RPMI7951 (cell line): ENCODE measurements at places on chromosomes 4 and X.
A peak's percentile ranks its signal among the peaks of the same experiment; 100 is the strongest.

DNA sequence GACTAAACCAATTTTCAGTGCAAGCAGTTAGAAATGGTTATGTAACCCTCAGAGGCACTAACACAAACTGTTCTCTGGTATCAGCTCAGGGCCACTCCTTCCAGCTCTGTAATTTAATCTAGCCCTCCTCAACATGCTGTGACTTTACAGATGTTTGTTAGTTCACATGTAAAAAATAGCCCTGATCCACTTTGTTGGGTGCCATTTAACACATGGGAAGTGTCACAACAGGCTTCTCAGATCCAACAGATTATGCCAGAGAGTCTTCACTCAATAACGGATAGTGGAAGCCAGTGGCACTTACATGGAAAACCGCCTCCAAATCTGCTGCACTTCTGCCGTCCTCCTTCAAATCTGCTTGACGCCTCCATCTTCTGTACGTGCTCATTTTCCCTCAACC lies 51.6 kb downstream of the ATP8A1 start:
- no peak for DNase-seq

GRCh38 chr4:79652232-79652631 lies 244.2 kb upstream of the GK2 start:
- no peak for DNase-seq

GRCh38 chr4:9923195-9923812 lies 98.0 kb downstream of the SLC2A9 start:
- DNase-seq, result no peak

DNA sequence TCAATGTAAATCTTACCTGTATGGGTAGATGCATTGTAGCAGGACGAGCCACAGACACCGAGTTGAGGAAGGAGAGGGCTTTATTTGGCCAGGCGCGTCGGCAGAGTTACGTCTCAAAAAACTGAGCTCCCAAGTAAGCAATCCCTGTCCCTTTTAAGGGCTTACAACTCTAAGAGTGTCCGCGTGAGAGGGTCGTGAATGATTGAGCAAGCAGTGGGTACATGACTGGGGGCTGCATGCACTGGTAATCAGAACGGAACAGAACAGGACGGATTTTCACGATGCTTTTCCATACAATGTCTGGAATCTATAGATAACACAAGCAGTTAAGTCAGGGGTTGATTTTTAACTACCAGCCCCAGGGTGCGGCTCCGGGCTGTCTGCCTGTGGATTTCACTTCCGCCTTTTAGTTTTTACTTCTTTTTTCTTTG lies 524.9 kb upstream of the HTR2C start:
- DNase-seq, result no peak

DNA sequence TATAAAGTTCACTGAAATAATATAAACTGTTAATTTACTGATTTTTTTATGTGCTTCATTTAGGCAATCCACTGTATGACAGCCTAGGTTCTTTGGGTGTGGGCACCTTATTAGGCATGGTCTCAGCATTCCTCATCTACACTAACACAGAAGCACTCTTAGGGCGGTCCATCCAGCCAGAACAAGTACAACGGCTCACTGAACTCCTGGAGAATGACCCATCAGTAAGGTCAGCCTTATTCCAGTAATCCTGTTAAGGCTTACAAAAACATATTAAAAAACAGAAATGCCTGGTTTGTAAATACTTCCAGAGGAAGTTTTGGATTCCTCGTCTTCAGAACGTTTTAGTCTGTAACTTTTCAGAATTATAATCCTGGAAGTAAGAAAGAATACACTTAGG lies 80.1 kb downstream of the SLC30A9 start:
- no peak for DNase-seq

- DNase-seq, result peak; percentile 60
These were observed 92.7 kb downstream of the AR start for GRCh38 chrX:67636532-67636931.

DNA sequence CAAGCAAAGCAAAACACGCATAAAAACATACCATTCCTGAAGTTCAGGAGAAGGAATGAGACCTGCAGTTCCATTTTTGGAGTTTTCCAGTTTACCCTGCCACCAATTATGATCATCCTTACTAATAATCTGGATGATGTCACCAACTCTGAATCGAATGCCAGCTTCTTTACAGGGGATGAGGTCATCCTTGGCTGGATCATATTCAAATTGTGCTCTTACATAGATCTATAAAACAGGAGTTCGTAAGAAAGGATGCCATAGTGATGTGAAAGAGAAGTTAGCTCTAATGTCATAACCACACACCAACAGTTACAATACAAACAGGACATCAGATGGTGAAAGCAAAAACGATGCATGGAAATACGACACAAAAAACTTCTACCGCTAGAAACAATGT lies 106.5 kb downstream of the NYX start:
- DNase-seq, result no peak

DNA sequence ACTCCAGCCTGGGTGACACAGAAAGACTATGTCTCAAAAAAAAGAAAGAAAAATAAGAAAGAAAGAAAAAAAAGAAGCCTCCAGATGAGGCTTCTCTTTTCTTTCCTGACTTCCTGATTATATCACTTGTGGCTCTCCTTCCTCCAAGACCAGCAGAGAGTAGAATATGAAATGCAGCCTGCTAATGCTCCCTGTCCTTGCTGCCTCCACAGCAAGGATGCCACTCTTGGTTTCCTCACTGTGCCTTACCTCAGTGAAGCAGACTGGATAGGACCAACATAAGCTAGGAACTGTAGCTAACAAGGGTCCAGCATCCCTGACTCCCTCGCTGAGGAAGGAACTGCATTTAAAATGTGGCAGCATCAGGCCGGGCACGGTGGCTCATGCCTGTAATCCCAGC lies 11.7 kb downstream of the SLC25A43 start:
- no peak for DNase-seq

GRCh38 chr4:82578935-82579334 lies 17.1 kb upstream of the TMEM150C start:
- peak; percentile 2 for DNase-seq

GRCh38 chrX:72568406-72569092 lies 4.1 kb downstream of the HDAC8 start:
- DNase-seq, result peak; percentile 28

DNA sequence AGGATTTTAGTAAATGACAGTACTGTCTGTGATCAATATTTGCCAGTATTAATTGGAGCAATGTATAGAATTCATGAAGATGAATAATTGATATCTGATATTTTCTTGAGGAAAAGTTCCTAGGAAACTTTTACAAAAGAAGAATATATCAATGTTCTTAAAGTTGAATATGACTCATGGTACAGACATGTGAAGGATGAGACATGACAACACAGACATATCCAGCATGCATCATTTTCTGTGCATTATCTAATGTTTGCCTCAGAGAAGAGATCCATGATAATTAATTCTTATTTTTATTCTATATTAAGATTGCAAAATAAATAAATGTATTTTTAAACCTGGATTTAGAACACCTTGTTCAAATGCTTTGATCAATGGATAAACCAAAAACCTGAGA lies 452.9 kb upstream of the EPHA5 start:
- no peak for DNase-seq

GRCh38 chrX:133543654-133544053 lies 128.4 kb upstream of the GPC4 start:
- no peak for DNase-seq

DNA sequence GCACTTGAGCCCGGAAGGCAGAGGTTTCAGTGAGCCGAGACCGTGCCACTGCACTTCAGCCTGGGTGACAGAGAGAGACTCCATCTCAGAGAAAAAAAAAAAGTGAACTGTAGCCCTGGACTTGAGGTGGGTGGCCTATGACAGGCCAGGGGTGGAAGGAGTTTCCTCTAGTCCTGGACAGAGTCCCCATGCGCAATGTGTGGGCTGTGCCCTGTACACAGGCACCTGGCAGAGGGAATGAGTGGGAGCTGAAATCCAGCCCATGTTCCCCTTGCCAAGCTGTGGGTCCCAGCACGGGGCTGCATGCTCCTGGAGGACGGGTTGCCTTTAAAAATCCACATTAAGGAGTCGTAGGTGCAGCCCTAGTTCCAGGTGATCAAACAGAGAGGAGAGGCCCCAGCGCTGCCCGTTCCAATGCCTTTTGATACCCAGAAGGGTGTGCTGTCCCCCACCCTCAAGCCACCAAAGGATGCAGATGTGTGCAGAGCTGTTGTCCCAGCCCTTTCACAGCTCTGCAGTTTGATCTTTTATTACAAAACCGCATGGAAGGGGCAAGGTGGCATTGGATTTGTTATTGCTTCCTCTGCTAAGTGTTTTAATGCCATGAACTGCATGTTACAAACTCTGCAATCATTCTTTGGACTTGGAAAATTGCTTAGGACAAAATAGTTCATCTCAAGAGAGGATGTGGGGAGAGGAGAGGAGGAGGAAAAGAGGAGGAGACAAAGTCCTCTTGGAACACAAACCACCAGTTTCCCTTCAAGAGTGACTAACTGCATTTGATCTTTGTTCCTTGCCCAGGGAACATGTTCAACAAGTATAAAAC lies 38.0 kb upstream of the PDK3 start:
- no peak for DNase-seq

GRCh38 chr4:72893354-72894066 lies 176.0 kb downstream of the COX18 start:
- DNase-seq, result no peak

DNA sequence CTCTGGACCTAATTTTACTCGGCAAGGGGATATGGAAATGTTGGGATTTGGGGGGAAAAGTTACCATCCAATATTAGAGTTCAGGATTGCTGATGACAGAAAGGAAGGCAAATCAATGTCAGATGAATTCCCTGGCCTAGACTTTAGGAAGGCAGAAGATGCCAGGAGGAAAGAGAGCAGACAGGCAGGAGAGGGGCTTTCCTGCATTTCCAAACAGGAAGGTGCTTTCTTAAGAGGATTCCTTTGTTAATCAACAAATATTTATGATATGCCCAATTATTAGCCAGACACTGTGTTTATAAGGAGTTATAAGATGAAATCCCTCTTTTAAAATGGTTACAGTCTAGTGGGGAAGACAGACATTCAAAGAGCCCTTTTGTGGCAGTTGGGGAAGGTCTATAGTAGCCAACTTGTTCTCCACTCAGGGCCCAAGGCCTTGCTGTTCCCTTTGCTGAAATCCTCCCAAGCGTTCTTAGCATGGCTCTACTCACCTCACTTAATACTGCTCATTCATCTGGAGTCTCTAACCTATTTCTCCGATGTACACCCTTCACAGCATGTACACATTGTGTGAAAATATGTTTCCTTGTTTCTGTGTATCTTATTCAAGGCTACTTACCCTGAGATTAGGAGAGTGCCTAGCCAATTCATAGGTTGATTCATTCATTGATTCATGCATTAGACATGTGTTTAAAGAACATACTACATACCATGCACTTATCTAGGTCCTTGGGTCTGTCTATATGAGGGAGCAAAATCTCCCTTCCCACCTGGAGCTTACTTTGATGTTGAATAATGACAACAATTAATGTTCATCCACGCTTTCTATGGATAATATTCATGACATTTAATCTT lies 5.3 kb downstream of the IGFBP7 start:
- no peak for DNase-seq

GRCh38 chrX:24767557-24767956 lies 73.8 kb downstream of the POLA1 start:
- DNase-seq, result no peak

- no peak for DNase-seq
These were observed 11.2 kb downstream of the BLTP1 start for GRCh38 chr4:122163301-122163700.

GRCh38 chr4:53306729-53307128 lies 59.1 kb downstream of the SCFD2 start:
- peak; percentile 95 for DNase-seq

DNA sequence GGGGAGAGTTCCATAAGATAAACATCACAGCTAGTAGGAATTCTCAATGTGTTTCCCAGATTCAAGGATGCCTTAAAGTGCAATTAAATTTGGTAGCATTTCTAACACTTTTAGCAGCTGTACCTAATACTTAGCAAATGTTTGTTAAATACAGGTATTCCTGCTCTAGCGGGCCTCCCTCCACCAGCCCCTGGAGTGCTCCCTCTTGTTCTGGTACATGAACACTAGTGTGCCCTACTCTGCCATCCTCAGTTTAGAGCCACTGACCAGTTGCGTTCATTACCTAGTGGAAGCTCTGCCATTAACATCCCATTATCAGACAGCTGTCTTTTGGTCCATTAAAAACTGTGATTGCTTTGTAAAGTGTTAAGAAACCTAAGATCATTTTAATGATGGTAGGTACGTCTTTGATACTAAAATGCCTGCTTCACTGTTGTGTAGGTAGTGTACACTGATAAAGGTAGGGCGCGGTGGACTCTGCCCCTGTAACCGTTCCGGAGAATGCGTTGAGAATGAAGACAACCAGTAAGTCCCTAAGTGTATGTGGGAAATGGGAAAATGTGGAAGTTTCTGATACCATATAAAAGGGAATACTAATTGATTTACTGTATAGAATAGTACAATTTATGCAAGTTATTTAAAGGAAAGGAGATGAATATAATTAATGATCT lies 21.7 kb downstream of the KIAA0232 start:
- DNase-seq, result no peak

DNA sequence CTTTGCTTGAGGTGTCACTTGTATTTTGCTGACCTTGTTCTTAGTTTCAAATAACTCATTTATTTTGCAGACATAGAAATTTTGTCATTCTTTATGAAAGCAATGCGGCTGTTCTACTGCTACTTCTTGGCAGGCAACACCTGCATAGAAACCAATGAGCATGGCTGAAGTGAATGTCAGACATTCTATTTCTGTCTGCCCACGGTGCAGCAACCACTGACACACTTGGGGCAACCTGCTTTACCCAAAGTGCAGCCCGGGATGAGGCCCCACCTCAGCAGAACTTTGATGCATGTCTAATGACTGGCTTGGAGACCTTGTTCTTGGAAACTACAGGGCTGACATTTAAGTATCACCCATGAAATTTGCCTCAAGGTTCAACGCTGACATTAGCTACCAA lies 93.6 kb downstream of the RBM47 start:
- DNase-seq, result no peak

DNA sequence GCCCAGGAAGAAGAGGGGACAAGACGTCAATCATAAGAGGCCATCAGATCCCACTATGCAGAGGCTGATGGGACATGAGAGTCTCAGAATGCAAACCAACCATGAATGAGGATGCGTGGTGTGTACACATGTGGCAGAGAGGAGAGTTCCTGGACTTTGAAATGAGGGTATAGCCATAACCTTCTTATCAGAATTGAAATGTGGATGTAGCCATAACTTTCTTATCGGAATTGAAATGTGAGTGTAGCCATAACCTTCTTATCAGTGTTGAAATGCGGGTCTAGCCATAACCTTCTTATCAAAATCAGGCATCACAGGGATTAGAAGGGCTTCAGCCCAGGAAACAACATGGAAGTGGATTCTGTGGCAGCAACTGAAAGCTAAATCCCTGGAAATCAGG lies 415.5 kb upstream of the FAT1 start:
- DNase-seq, result no peak

- no peak for DNase-seq
These were observed 1396.9 kb upstream of the IGFBP7 start for GRCh38 chr4:58507079-58507478.

DNA sequence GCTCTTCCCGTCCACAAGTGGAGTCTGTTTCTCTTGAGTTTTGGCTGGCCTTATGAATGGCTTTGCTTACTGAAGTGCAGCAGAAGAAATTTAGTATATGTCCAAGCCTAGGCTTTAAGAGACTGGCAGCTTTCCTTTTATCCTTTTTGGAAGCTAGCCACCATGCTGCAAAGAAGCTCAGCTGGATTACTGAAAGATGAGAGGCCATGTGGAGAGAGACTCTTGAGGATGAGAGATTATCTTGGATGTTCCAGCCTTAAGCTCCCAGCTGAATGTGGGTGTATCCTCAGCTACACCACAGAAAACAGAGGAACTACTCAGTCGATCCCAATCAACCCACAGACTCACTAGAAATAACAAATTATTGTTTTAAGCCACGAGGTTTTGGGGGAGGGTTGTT lies 12.5 kb downstream of the CCNG2 start:
- DNase-seq, result no peak
